A549 treated with CpdA at 1 μM for 4 hours (cell line): ENCODE measurements at places on chromosomes 16 and 17. TPM values are rescaled to one million over a fixed set of nuclear protein-coding genes. Genes with fewer than 3 reads are reported as not detected.

ABAT gene
- 0.41 to 0.52 TPM (median 0.46 TPM) in 5 replicates for total RNA-seq

SLC52A1 gene
- total RNA-seq, result 0.34 to 1.0 TPM (median 0.72 TPM) in 5 replicates

SEZ6L2 gene
- total RNA-seq, result 16.5 to 25.6 TPM (median 21.2 TPM) in 5 replicates

CFAP52 gene
- total RNA-seq, result 0.29 TPM in 1 of 5 replicates, not detected in the others

MYH1 gene
- not detected in 5 replicates for total RNA-seq

GAS7 gene
- 0.21 to 0.57 TPM (median 0.43 TPM) in 5 replicates for total RNA-seq

CENPX gene
- total RNA-seq, result 147 to 209 TPM (median 190 TPM) in 5 replicates

ABCC11 gene
- total RNA-seq, result 0.03 to 0.28 TPM (median 0.09 TPM) in 4 of 5 replicates, not detected in the other

KRTAP9-7 gene
- total RNA-seq, result not detected in 5 replicates

PABPN1L gene
- total RNA-seq, result not detected in 5 replicates

NHLRC4 gene
- total RNA-seq, result 0.12 to 0.23 TPM (median 0.21 TPM) in 5 replicates

CCL18 gene
- not detected in 5 replicates for total RNA-seq

BCAR1 gene
- 58.1 to 95.0 TPM (median 86.7 TPM) in 5 replicates for total RNA-seq

CA4 gene
- 0.13 to 0.33 TPM (median 0.26 TPM) in 3 of 5 replicates, not detected in the others for total RNA-seq

CEP295NL gene
- total RNA-seq, result 0.38 to 0.56 TPM (median 0.48 TPM) in 5 replicates

CCL5 gene
- 1.1 to 2.1 TPM (median 1.7 TPM) in 5 replicates for total RNA-seq

FAM20A gene
- total RNA-seq, result not detected in 5 replicates

OTOA gene
- total RNA-seq, result 0.05 TPM in 2 of 5 replicates, not detected in the others

PROCA1 gene
- 1.0 to 2.2 TPM (median 1.3 TPM) in 5 replicates for total RNA-seq

CDRT15 gene
- not detected in 5 replicates for total RNA-seq

SLC5A11 gene
- total RNA-seq, result 0.45 to 0.72 TPM (median 0.64 TPM) in 5 replicates

ICAM2 gene
- total RNA-seq, result 0.07 to 0.14 TPM in 2 of 5 replicates, not detected in the others

PIMREG gene
- 43.4 to 49.9 TPM (median 45.9 TPM) in 5 replicates for total RNA-seq

TRIM37 gene
- total RNA-seq, result 20.6 to 26.2 TPM (median 22.2 TPM) in 5 replicates

ABCA9 gene
- total RNA-seq, result 0.02 TPM in 1 of 5 replicates, not detected in the others
